AML-193 (cell line): ENCODE measurements at places on chromosomes 1 and 21.

DNA sequence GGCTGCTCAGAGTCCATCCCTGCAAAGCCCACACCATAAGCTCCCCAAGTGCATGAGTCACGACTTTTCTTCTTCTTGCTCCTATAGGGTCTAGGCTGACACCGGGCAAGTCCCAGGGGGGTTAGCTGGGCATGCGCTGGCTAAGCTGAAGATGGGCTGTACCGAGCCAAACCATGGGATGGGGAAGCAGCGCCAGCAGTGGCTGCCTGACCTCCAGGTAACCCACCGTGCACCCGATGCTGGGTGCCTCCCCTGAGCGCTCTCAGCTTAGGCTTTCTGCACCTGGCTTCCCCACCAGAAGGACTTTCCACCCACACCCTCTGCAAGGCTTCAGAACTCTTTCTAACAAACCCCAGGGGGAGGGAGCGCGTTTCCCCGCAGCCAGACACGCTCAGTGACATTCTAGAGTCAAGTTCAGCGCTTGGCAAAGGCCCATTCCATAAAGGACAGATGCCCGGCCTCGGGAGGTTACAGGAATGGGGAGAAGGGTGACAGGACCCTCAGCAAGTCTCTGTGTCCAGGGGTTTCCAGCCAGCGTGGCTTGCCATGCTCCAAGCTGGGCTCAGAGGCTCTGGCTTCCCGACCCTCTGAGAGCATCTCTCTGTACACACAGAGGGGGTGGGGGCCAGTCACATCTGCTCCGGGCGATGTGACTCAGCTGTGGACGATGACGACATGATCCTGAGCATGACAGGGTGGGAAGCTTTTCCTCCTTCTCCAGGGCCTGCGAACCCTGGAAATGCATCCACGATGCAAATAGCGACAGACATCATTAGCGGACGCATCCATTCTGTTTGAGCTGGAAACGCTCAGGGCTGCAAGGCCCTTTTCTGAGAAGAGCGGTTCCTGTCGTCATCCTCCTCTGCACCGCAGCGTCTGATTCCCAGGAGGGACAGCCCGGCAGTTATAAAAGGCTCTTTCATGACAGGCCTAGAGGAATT lies 107.8 kb downstream of the SIK1 start:
- DNase-seq, result no peak

GRCh38 chr1:28027660-28028059 lies 60.8 kb downstream of the EYA3 start:
- no peak for DNase-seq

DNA sequence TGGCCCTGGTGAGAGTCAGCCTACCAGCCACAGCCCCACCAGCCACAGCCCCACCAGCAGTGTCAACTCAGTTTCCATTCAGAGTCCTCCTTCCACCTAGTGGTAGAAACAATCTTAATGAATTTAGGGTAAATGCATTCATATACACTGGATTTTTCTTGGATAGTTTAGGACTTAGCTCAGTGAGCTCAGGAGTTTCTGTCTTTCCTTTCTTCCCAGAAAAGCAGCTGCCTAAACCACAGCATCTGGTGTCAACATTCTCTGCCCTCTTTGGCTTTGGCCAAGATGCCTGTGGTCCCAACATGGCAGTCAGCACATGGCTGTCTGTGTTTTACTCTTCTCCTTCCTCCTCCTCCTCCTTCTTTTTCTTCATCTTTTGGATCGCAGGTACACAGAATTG lies 94.0 kb downstream of the CLIC6 start:
- no peak for DNase-seq

- DNase-seq, result no peak
Observed at GRCh38 chr1:230684146-230684545, 29.8 kb downstream of the AGT start.

- DNase-seq, result no peak
Observed at GRCh38 chr1:168879896-168880734, 151.1 kb upstream of the DPT start.

GRCh38 chr1:68046423-68046822 lies 4.0 kb downstream of the DIRAS3 start:
- no peak for DNase-seq

DNA sequence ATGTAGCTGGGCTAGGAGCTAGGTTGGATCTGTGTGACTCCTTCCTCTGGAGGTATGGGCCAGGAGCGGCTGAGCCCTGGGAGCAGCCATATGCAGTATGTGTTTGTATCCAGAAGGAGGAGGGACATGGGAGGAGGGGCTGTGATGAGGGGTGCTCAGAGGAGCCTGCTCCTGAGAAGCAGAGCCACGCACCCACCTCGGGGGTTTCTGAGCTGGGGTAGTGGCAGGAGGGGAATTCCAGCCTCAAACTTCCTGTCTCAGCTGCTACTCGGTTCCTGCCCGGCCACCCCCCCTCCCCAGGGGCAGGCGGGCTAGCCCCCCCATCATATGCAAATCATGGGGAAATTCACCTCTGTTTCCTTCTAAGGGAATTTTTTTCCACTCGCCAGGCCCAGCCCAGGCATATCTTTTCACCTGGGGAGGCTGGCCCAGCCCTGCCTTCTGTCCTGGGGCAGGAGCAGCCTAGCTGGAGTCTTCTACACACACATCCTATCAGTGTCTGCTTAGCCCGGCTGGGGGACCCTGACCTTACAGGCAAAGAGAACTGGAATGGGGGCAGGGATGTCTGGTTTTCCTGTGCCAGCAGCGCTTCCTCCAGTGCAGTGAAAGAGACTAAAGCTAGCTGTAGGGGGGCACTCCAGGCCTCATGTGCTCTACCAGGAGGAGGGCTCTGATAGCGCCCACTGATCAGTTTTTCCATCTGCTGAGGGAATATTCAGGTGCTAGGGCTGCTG lies 3.0 kb downstream of the ZC3H12A start:
- DNase-seq, result no peak

DNA sequence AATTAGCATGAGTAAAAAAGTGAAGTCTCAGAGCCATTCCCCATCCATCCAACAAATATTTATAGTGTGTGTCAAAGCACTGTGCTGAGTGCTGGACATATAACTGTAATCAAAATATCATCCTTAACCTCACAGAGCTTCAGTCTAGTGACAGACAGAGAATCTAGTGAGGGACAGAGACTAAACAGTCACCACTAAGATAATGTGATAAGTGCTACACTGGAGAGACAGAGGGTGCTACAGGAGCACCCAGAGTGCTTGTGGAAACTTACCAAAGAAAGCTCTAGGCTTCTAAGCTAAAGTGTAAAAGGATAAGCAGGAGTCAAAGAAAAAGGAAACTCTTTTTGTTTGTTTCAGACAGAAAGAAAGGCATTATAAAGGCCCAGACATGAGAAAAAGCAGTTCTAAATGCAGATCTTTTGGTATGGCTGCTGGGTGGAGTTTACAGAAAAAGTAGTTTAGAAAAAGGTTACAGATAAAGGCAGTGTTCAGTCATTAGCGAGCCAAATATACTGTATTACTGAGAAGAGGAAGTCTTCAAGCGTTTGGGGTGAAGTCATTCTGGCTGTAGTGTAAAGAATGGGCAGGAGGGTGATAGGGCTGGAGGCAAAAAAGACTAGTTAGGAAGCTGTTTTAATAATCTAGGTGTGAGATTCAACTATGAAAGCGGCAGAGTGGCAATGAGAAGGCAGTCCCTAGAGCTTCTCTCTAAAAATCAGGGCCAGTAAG lies 83.8 kb downstream of the SCMH1 start:
- no peak for DNase-seq

GRCh38 chr21:46366561-46366960 lies 42.6 kb downstream of the PCNT start:
- no peak for DNase-seq

DNA sequence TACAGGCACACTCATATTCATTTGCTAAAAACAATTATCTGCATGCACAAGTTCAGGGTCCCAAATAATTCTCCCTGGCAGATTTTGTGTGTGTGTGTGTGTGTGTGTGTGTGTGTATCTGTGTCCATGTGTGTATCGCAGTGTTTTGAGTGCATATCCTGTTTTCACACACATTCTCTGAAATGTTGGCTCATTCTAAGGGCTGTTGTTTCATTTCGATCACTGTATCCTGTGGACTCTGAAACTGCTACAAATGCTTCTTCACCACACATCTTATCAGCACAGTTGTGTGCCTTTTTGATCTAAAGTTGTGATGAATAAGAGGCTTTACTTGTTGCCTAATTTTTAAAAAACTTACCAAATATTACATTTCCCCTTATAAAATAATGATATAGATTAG lies 34.6 kb downstream of the NR5A2 start:
- no peak for DNase-seq

DNA sequence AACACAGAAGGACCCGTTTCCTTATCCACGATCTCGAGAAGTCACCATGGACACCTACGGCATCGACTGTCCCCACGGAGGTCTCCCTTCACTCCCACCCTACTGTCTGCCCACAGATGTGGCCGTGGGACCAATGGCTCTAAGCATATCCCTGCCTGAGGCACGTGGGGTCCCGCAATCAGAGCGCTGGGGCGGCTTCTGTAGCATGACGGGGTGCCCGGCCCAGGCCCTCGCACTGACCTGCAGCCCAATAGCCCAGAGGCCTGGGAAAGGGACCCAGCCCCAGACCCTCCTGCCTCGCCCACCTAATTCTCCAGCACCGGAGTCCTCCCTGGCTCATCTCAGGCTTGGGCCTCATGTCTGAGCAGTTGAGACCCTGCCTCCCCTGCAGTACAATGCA lies 132.5 kb downstream of the NPHP4 start:
- DNase-seq, result no peak

- no peak for DNase-seq
Observed at GRCh38 chr1:5161372-5161771, 507.0 kb downstream of the AJAP1 start.

DNA sequence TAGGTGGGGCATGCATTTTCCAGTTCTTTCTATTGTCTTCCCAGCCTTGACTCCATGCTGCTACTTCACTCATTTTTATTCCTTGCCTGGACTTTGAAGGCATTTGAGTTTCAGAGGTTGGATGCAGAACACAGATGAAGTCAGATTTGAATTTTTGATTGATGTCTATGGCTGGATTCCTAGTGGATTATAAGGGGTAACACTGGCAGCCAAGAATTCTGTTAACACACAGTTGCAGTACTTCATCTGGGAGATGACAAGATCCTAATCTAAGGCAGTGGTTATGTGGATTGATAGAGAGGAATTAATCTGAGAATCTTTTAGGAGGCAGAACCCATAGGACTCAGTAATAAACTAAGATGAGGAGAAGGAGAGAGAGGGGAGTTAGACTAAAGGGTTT lies 439.0 kb upstream of the USP24 start:
- no peak for DNase-seq

GRCh38 chr1:160862203-160863060 lies at the start of gene CD244:
TSS of gene CD244 (minus strand) at chr1:160862887. CDS start at chr1:160862677, 210 bp downstream.
- peak; percentile 94 for DNase-seq

DNA sequence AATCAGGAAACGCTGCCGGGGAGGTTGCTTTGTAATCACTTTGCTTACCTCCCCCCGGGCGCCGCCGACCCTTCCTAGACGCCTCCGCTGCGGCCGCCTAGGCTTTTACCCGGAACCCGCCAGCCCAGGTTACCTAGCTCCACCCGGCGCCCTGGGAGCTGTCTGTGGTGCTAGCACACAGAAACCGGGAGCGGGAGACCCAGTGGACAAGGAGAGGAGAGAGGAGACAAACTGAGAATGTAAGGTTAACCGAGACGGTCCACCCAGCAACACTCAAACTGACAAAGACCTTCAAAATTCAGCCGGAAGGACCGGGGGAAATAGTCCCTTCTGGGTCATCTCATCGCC lies 9.8 kb downstream of the BARHL2 start:
- no peak for DNase-seq

- DNase-seq, result no peak
Observed at GRCh38 chr1:5734414-5734813, 257.8 kb downstream of the NPHP4 start.

DNA sequence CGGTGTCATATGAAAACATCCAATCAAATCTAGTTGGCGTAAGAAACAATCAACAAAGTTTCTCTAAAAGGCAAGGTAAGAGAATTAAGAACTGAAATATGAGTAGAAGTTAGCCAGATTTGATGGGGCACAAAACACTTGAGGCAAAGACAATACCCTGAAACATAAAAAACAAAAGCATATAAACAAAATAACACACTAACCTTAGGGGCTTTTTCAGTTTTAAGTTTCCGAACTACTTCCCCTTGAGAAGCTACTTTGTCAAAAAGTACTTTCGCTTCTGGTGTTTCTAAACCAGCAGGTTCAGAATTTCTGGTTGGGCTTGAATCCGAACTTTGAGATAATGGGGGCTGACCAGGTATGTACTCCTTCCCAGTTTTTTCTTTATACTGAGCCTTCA lies 57.9 kb downstream of the EPRS1 start:
- no peak for DNase-seq

- DNase-seq, result no peak
Observed at GRCh38 chr1:184866586-184866985, 107.7 kb downstream of the NIBAN1 start.

- DNase-seq, result no peak
Observed at GRCh38 chr1:208065862-208066261, 154.9 kb upstream of the CD34 start.

- no peak for DNase-seq
Observed at GRCh38 chr21:45390121-45390751, 14.7 kb upstream of the COL18A1 start.

- no peak for DNase-seq
Observed at GRCh38 chr1:177646757-177647730, 322.8 kb downstream of the SEC16B start.

GRCh38 chr1:54016343-54017282 lies 1.4 kb downstream of the LDLRAD1 start:
- DNase-seq, result no peak

- peak; percentile 90 for DNase-seq
Observed at GRCh38 chr21:14545906-14546480, at the start of gene SAMSN1. TSS of gene SAMSN1 (minus strand) at chr21:14546315. CDS start at chr21:14546261, 54 bp downstream.

- no peak for DNase-seq
Observed at GRCh38 chr1:81662913-81663526, 137.7 kb upstream of the ADGRL2 start.

GRCh38 chr1:44359234-44359935 lies 4.3 kb upstream of the ERI3 start:
- no peak for DNase-seq

DNA sequence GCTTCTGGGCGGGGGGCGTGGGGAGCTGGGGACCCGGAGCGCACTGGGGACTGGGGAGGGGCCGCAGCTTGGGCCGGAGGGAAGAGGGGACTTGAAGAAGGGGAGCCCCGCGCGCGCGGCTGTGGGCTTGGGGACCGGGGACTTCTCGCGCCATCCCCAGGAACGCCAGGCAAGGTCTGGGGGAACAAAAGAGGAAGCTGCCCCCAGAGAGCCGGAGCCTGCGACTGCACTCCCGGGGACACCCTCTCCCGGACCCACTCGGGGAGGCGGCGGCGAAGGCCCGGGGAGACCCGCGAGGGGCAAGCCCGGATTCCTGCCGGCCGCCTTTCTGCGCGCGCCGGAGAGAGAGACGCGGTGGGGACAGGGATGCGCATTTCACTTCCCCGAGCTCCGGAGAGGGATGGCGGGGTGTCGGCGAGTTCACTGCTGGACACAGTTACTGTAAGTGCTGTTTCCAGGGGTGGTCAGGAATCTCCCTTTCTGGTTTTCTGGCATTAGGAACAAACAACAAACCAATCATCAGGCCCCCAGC lies 732 bp downstream of the ABCG1 start:
- DNase-seq, result peak; percentile 28

GRCh38 chr1:61496501-61496900 lies 228.4 kb downstream of the TM2D1 start:
- no peak for DNase-seq

GRCh38 chr1:215777370-215777925 lies 210.3 kb downstream of the KCTD3 start:
- DNase-seq, result no peak
